Caco-2 (cell line): ENCODE measurements at places on chromosomes 4 and X. TPM values are rescaled to one million over a fixed set of nuclear protein-coding genes. Genes with fewer than 3 reads are reported as not detected.
A peak's percentile ranks its signal among the peaks of the same experiment; 100 is the strongest.

- H3K4me3 ChIP-seq = no peak overlapping the region
- no peaks in the 10 kb centered on the region for H3K36me3 ChIP-seq
- no peaks in the 10 kb centered on the region for H3K27me3 ChIP-seq
- H3K4me1 ChIP-seq = peaks cover 6% of the 10 kb centered on the region
- no peak for DNase-seq
Measured at GRCh38 chr4:123485601-123486000, 89.0 kb downstream of the SPRY1 start.

The FGFBP2 gene
- 0.25 TPM in 1 of 2 replicates, not detected in the other for total RNA-seq

- no peaks in the 10 kb centered on the region for H3K36me3 ChIP-seq
- no peak overlapping the region for H3K27ac ChIP-seq
- DNase-seq = no peak
- H3K27me3 ChIP-seq = no peaks in the 10 kb centered on the region
- no peak overlapping the region for H3K4me3 ChIP-seq
Measured at GRCh38 chr4:94475794-94476193, 24.1 kb downstream of the PDLIM5 start.

DNA sequence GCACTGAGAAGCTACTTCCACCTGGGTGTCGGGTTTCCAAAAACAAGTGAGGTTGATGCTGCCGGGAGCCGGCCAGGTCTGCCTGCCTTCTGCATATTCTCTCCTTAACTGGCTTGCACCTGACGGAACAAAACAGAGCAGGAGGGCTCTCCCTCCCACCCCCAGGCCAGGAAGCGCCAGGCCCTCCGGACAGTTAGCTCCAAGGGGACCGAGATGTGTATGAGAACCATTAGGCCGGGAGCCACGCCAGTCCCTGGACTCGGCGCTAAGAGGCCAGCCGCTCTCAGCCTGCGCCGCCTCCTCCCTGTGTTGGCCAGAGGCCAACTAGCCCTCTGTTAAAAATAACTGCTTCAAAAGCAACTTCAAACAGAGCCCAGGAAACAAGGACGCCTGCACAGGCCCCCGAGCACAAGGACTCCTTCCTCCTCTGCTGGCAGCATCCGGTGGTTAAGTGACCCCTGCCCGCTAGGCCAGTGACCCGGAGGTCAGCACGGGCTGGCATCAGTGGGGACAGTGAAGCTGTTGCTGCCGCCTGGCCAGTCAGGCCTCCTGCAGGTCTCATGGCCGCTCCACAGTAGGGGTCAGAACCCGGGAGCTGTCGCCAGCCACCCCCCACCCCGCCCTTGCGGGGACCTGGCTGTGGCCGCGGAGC, 107.9 kb downstream of the ABLIM2 start:
- H3K27me3 ChIP-seq = no peaks in the 10 kb centered on the region
- no peaks in the 10 kb centered on the region for H3K4me1 ChIP-seq
- H3K4me3 ChIP-seq = no peak overlapping the region
- no peak overlapping the region for H3K27ac ChIP-seq

The GYPA gene
- total RNA-seq = not detected in 2 replicates

The TMPRSS11D gene
- total RNA-seq = not detected in 2 replicates

The AMBN gene
- 0.27 TPM in 1 of 2 replicates, not detected in the other for total RNA-seq

The ITGB1BP2 gene
- total RNA-seq = 4.2 and 6.1 TPM in 2 replicates

DNA sequence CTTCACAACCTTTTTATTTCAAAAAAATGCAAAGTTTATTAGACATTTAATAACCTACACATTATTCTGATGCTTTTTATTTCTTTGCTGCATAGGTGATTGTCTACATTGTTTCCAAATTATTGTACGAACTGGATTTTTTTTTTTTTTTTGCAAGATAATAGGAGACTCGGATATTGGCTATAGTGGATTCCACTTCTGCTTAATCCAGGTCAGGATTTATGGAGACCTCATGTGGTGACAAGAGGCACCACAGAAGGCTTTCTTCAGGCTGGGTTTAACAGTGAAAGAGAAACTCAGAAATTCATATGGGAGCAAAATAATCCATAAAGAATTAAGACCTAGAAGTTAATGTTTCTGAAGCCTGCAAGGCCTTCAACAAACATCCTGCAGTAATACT, 2.4 kb upstream of the SLIT2 start:
- DNase-seq = no peak
- no peak overlapping the region for H3K27ac ChIP-seq
- H3K36me3 ChIP-seq = no peaks in the 10 kb centered on the region
- no peaks in the 10 kb centered on the region for H3K4me1 ChIP-seq
- H3K4me3 ChIP-seq = no peak overlapping the region

The PROM1 gene
- 193 and 196 TPM in 2 replicates for total RNA-seq

GRCh38 chrX:49972328-49972860, 50.0 kb downstream of the CLCN5 start:
- no peaks in the 10 kb centered on the region for H3K36me3 ChIP-seq
- no peak for DNase-seq
- H3K27me3 ChIP-seq = no peaks in the 10 kb centered on the region
- H3K4me1 ChIP-seq = no peaks in the 10 kb centered on the region
- H3K4me3 ChIP-seq = no peak overlapping the region
- no peak overlapping the region for H3K27ac ChIP-seq

- no peak overlapping the region for H3K4me3 ChIP-seq
- DNase-seq = no peak
- H3K4me1 ChIP-seq = no peaks in the 10 kb centered on the region
- H3K27ac ChIP-seq = no peak overlapping the region
- no peaks in the 10 kb centered on the region for H3K36me3 ChIP-seq
- no peaks in the 10 kb centered on the region for H3K27me3 ChIP-seq
Measured at GRCh38 chr4:18214411-18215055, 193.0 kb upstream of the LCORL start.

The NKX3-2 gene
- total RNA-seq = 1.7 and 2.4 TPM in 2 replicates

The DCHS2 gene
- not detected in 2 replicates for total RNA-seq

GRCh38 chrX:136910565-136911035, 30.1 kb upstream of the RBMX start:
- DNase-seq = no peak
- H3K27ac ChIP-seq = no peak overlapping the region
- peak overlapping the region; percentile 65; the same call in 1 of the 2 replicates for H3K4me3 ChIP-seq
- no peaks in the 10 kb centered on the region for H3K27me3 ChIP-seq

DNA sequence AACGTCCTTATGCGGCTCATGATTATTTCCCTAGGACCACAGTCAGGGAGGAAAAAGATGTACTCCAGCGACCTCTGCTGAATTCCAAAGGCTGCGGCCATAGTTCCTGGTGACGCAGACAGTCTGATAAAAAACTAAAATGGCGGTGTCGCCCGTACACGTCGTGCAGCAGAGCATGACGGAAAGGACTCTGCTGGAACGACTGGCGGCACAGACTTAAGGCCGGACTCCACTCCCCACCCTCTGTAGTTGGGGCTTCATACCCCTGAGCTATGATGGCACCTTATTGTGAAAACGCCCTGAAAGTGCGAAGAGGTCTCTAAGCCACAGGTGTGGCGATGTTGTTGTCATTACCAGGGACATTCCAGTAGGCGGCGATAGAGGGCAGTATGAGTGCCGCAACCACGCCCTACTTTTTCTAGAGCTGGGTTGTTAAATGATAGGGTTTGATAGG, 90.0 kb upstream of the EDA2R start:
- H3K4me3 ChIP-seq = peak overlapping the region; percentile 28
- DNase-seq = peak; percentile 48
- H3K27me3 ChIP-seq = no peaks in the 10 kb centered on the region
- no peaks in the 10 kb centered on the region for H3K4me1 ChIP-seq
- H3K36me3 ChIP-seq = no peaks in the 10 kb centered on the region
- peak overlapping the region; percentile 45 for H3K27ac ChIP-seq

DNA sequence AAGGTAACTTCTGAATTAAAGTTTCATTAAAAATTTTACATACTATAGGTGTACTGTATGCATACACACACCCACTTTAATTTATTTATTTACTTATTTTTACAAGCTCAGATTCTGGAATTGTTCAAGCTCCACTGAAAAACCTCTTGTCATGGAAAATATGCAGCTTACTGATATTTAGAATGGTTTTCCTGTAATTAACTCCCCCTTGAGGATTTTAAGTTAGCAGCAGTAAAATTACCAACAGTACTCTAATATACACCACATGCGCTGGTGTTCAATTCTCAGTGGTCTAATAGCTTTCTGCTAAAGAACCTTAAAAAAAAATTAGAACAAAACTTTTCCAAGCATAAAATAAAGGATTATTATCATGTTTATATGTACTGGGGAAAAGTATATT, 12.0 kb downstream of the MAB21L2 start:
- H3K4me1 ChIP-seq = 0 out of 2 replicates have a peak, but pooled peaks cover 5% of the 10 kb centered on the region
- H3K27ac ChIP-seq = no peak overlapping the region
- DNase-seq = no peak
- no peaks in the 10 kb centered on the region for H3K27me3 ChIP-seq
- H3K36me3 ChIP-seq = no peaks in the 10 kb centered on the region

The DCAF12L2 gene
- not detected in 2 replicates for total RNA-seq

DNA sequence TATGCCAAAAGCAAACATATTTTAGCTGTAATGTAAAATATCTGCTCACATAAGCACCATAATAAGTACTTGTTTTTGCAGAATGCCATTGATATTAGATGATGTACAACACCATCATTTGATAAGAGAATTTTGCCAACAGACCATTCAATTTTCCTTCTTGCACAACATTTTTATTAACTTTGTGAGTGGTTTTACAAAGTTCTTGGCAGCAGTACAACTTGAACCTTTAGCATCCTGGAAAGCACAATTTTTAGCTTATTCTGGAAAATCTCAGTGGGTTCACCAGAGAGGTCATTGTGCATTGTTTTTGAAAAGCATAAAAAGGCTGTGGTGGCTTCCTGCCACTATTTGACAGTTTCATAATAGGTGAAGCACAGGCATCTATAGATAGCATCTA, 26.4 kb upstream of the REPS2 start:
- DNase-seq = no peak
- H3K27ac ChIP-seq = no peak overlapping the region
- no peak overlapping the region for H3K4me3 ChIP-seq
- no peaks in the 10 kb centered on the region for H3K27me3 ChIP-seq
- H3K4me1 ChIP-seq = no peaks in the 10 kb centered on the region
- H3K36me3 ChIP-seq = no peaks in the 10 kb centered on the region

The STARD8 gene
- total RNA-seq = not detected in 2 replicates

- H3K4me3 ChIP-seq = no peak overlapping the region
- H3K27ac ChIP-seq = no peak overlapping the region
- no peaks in the 10 kb centered on the region for H3K4me1 ChIP-seq
- no peaks in the 10 kb centered on the region for H3K27me3 ChIP-seq
Measured at GRCh38 chr4:64940698-64941097, 531.4 kb upstream of the TECRL start.

- H3K27me3 ChIP-seq = no peaks in the 10 kb centered on the region
- no peaks in the 10 kb centered on the region; the same call in 1 of the 2 replicates for H3K4me1 ChIP-seq
- H3K4me3 ChIP-seq = peak within 1 kb of the TSS; percentile 11
- H3K27ac ChIP-seq = peak within 1 kb of the TSS; percentile 49
- H3K36me3 ChIP-seq = no peaks in the 10 kb centered on the region
Measured at GRCh38 chr4:112296949-112297880, at the start of gene ALPK1. Gene ALPK1 (plus strand): TSS chr4:112297369.

- peak; percentile 91 for DNase-seq
- H3K36me3 ChIP-seq = no peaks in the 10 kb centered on the region
- H3K4me3 ChIP-seq = peak overlapping the region; percentile 61
- peaks cover 3% of the 10 kb centered on the region; the same call in 1 of the 2 replicates for H3K4me1 ChIP-seq
- no peak overlapping the region for H3K27ac ChIP-seq
Measured at GRCh38 chr4:121950212-121950679, 1.6 kb downstream of the TRPC3 start.

DNA sequence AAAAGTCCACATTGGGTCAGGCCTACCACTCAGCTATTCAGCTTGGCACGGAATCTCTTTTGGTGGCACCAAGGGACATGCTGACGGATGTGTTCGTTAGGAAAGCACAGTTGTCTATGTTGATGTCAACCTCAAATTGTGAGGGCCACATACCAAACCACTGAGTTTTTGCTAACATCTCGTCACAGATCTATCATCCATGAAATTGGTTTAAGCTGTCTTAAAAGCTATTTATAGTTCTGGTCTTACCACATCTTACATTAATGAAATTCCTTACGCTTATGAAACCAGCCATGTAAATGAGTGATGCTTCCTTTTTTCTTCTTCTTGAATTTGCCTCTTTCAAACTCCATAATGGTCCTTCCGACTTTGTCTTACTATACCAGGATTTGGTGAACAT, 101.5 kb downstream of the MGST2 start:
- H3K4me1 ChIP-seq = no peaks in the 10 kb centered on the region
- H3K27ac ChIP-seq = no peak overlapping the region
- no peak for DNase-seq
- no peaks in the 10 kb centered on the region for H3K27me3 ChIP-seq

DNA sequence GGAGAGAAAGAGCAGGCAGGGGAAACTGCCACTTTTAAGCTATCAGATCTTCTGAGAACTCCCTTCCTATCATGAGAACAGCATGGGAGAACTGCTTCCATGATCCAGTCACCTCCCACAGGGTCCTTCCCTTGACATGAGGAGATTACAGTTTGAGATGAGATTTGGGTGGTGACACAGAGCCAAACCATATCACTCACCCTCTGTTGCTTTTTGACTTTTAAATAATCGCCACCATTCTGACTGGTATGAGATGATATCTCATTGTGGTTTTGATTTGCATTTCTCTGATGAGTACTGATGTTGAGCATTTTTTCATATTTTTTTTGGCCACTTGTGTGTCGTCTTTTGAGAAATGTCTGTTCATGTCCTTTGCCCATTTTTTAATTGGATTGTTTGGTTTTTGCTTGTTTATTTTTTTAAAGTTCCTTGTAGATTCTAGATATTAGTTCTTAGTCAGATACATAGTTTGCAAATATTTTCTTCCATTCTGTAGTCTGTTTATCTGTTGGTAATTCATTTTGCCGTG, 6.5 kb upstream of the PAQR3 start:
- H3K4me3 ChIP-seq = no peak overlapping the region
- no peaks in the 10 kb centered on the region for H3K27me3 ChIP-seq
- H3K4me1 ChIP-seq = no peaks in the 10 kb centered on the region
- no peak for DNase-seq
- no peaks in the 10 kb centered on the region for H3K36me3 ChIP-seq

GRCh38 chrX:11103751-11104150, 7.4 kb upstream of the HCCS start:
- no peaks in the 10 kb centered on the region for H3K27me3 ChIP-seq
- DNase-seq = no peak
- H3K4me3 ChIP-seq = no peak overlapping the region
- H3K27ac ChIP-seq = no peak overlapping the region
- H3K4me1 ChIP-seq = peaks cover 24% of the 10 kb centered on the region; the same call in 1 of the 2 replicates
- H3K36me3 ChIP-seq = no peaks in the 10 kb centered on the region

The KIAA1210 gene
- total RNA-seq = not detected in 2 replicates

- no peaks in the 10 kb centered on the region for H3K27me3 ChIP-seq
- peak; percentile 26 for DNase-seq
- no peaks in the 10 kb centered on the region for H3K36me3 ChIP-seq
- H3K27ac ChIP-seq = no peak overlapping the region
- H3K4me1 ChIP-seq = no peaks in the 10 kb centered on the region
Measured at GRCh38 chrX:106177106-106177981, 9.2 kb downstream of the PWWP3B start.

GRCh38 chr4:10442976-10443375, 14.2 kb downstream of the ZNF518B start:
- H3K27me3 ChIP-seq = no peaks in the 10 kb centered on the region
- no peaks in the 10 kb centered on the region for H3K4me1 ChIP-seq
- no peak for DNase-seq
- no peak overlapping the region for H3K4me3 ChIP-seq
- H3K36me3 ChIP-seq = no peaks in the 10 kb centered on the region
